ENCODE measurements at places on chromosomes 13 and 19.
A peak's percentile ranks its signal among the peaks of the same experiment; 100 is the strongest.

DNA sequence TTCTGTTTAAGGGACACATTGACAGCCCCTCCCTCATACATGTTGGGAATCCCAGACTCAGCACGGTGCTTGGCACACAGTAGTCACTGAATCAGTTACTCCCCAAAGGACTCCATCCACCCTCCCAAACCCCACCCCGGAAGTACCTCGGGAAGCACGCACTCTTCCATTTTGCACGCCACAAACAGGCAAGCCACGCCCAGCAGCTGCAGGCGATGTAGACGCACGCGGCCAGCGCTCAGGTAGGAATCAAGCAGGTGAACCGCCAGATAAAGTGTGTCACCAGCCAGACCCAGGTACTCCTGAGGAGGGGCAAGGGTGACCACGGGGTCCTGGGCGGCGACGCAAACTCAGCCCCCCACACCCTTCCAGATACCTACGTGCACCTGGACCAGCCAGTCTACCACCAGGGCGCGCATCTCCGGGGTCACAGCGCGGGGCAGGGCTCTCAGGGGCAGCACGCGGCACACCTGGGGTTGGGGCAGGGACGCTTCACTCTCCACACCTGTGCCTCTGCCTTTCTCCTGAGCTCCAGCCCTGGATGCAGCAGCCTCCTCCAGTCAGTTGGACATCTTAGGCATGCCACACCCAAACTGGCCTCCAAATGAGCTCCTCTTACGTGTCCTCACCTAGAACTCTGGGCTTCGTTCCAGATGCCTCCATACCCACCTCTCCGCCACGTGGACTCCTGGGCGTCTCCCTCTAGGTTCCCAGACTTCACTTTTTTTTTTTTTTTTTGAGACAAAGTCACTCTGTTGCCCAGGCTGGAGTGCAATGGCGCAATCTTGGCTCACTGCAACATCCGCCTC, 1.9 kb downstream of the CCNP start:
- no peak for DNase-seq

DNA sequence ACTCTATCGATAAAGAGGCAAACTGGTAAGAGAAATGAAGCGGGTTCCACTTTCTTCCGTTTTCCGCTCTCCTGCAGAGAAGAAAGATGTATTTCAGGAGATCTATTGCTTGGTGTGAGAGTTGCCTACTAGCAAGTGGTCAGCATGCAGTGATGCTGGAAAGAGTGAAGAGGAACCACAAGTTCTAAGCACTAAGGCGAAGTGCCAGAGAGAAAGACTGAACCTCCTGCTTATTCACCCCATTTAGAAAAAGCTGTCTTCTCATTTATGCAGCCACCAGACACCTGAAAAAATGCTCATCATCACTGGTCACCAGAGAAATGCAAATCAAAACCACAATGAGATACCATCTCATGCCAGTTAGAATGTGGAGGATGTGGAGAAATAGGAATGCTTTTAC, 78.7 kb upstream of the GPC6 start:
- no peak for DNase-seq

- DNase-seq = no peak
Observed at GRCh38 chr19:27794494-27795042, 1418.4 kb downstream of the UQCRFS1 start.

DNA sequence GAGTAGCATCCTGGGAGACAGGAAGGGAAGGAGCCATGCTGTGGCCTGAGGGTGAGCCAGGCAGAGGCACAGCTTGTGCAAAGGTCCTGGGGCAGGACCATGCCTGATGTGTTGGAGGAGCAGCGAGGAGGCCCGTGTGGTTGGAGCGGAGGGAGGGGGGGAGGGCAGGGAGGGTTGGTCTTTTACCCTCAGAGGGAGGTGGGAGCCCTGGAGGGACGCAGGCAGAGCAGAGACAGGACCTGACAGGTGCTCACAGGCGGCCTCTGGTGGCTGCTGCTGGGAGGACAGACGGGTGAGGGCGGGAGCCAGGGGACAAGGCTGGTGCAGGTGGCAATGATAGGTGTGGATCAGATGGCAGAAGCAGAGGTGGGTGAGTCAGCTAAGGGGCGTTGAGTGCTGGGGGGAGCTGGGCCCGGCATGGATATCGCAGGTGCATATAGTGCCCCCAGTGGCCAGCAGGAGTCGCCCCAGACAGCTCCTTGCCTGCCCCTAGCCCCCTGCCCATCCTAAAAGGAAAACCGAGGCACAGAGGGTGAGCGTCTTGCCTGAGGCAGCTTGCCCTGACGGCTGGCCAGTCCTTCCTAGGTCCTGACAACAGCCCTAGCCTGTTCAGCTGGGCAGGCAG, 9.8 kb upstream of the GNA15 start:
- peak; percentile 24 for DNase-seq

DNA sequence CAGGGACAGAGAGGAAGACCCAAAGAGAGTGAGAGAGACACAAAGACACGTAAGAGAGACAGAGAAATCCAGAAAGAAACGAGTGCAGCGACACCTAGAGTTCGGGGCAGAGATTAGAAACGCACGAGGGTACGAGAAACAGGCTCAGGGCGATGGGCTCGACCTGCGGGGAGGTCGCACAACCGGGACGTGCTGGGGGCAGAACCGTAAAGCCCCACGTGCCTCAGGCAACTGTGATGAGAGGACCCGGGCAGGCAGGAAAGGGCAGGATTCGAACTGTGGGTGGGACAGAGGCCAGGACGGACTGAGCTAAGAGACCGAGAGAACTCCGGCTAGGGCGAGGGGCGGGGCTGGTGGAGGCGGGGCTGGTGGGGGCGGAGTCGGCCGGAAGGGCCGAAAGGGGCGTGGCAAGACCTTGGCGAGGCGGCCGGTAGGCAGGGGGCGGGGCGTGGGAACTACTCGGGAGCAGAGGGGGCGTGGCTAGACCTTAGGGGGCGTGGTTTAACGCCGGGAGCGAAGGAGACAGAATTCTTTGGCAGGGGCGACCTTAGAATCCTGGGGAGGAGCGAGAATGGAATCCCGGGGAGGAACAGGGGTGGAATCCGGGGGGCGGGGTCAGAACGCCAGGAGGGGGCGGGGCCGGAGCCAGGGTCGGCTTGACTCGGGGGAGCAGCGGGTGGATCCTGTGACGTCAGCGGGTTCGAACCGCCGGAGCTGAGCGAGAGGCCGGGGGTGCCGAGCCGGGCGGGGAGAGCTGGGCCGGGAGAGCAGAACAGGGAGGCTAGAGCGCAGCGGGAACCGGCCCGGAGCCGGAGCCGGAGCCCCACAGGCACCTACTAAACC, at the start of gene NECTIN2:
Gene NECTIN2 (plus strand): TSS at position 686 of the 843 bp plus-strand sequence. CDS start 229 bp downstream, outside the sequence.
- peak; percentile 81 for DNase-seq

- DNase-seq = no peak
Observed at GRCh38 chr19:35015954-35016351, 14.3 kb upstream of the SCN1B start.

DNA sequence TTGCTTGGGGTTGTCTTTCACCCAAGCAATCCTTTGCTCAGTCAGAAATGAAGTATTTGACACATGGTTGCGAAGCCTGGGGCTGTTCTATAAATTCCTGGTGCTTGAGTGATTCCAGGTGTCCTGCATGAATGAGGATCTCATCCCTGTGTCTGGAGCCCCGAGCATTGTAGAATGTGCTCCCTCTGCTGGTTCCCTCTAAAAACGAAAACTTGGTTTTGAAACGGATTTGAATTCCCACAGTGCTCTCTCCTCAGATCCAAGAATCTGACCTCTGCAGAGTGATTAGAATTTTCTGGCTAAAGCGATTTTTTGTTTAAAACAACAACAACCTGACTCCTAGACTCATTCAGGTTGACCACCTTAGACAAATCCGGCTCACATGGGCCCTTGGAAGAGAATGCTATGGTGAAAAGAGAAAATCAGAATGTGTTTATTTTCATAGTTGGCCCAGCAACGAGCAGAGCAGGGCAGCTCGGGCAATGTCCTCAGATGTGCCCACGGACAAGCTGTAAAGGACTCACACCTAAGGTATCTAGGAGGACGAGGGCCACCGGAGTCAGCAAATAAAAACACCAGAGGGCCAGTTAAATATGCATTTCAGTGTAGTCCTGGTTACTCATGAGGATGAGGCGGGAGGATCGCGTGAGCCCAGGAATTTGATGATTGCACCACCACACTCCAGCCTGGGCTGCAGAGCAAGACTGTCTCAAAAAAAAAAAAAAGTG, 8.7 kb upstream of the ATP12A start:
- no peak for DNase-seq

GRCh38 chr13:41785402-41786172, 175.3 kb downstream of the VWA8 start:
- DNase-seq = no peak

- DNase-seq = no peak
Observed at GRCh38 chr13:33034882-33035520, 18.8 kb downstream of the KL start.
